ENCODE measurements at places on chromosomes 16 and 17.

GRCh38 chr16:10121897-10122425 lies 60.3 kb downstream of the GRIN2A start:
- no peak for DNase-seq

- peak; percentile 43 for DNase-seq
Measured at GRCh38 chr16:4613636-4614570, 785 bp downstream of the UBALD1 start.

DNA sequence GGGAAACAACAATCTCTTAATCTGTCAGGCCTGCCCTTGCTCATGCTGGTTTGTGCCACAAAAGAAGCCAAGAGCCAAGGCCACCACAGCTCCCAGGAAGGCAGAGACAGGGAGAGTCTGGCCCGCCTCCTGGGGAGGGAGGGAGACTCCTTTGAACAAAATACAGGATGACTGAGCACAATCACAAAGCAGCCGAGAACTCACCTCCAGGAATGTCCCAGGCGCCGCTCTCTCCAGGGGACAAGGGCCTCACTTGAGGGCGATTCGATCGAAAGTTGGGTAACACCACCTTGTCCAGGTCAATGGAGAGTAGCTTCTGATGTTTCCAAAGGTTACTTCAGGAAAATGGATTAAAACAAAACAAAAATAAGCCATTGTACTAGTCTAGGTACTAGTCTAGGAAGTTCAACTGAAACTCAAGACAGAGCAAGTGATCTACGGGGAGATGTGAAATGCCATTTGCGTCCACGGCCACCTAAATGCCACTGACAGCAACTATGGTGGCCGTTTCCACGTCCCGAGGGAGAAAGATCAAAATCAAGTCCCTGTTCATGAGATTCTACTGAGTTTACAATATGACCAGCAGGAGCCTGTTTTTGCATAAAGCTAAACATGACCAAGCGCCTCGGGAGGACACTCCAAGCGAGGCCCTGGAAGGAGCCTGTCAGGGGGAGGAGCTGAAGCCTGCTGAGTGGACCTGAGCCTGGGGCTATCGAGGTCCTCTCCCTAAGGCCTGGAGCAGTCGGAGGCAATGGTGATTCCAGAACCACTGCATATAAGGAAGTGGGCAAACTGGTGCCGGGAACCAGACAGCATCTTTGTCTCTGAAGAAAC lies 13.4 kb upstream of the SLC38A8 start:
- DNase-seq = peak; percentile 2

DNA sequence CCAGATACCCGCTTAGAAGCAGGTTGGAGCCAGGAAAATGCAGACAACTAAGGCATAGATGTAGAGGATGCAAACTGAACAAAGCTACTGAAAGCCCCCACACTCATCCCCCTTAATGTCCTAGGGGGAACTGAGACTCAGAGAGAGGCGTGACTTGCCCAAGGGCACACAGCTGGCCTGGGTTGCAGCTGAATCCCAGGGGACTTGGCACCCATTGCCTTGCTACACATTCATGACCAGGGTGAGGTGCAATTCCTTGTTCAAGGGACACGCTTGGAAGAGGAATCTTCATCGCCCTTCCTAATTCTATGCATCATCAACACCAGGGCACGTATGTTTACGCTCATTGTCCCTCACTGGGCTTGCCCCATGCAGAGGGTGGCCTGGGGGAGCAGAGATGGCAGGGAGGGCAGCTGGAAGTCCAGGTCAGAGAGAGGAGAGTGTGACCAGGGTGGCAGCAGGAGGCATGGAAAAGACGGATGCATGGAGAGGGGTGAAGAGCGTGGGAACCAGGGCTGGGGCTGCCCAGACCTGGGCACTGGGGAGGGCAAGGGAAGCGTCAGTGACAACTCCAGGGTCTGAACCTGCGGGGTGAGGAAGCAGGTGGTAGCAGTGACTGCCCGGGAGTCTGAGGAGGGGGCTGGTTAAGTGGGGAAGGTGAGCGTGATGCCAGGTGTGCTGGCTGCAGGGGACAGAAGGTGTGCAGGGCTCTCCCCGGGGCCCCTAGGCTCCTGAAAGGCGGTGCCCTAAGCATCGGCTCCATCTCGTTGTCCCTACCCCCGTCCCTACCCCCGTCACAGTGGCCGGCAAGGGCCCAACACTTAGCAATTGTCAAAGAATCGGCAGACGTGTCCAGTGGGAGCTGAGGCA lies 267.1 kb upstream of the TNRC6C start:
- DNase-seq = no peak

- peak; percentile 38 for DNase-seq
Measured at GRCh38 chr17:58630883-58631522, 60.8 kb downstream of the TEX14 start.

DNA sequence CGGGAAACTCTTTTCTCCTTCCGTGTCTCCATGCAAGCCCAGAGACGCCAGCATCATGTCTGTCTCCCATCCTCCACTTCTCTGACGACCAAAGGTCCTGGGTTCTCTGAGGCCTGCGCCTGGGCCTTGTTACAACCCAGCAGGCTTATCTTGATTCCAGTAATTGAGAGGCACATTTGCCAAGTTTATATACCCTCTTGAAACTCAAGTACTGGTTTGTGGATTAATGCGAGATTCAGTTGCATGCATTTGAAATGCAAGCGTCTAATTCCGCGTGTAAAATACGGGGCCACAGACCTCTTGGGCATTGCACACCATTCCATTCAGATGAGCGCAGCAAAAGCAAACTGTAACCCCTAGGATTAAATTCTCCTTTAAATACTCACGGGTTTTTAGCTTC lies 28.7 kb upstream of the CRISPLD2 start:
- DNase-seq = no peak
